ENCODE measurements at places on chromosomes 16 and 17. TPM values are rescaled to one million over a fixed set of nuclear protein-coding genes. Genes with fewer than 3 reads are reported as not detected.

The ARSG gene
- total RNA-seq = 1.3 TPM

The CORO6 gene
- 1.3 TPM for total RNA-seq

The TMEM238L gene
- not detected for total RNA-seq

The ADAD2 gene
- total RNA-seq = 0.13 TPM

The RNF151 gene
- total RNA-seq = not detected

The TNFRSF17 gene
- not detected for total RNA-seq

The PDPK1 gene
- 18.9 TPM for total RNA-seq

The FTSJ3 gene
- total RNA-seq = 77.4 TPM

The PAM16 gene
- 41.7 TPM for total RNA-seq

The SMTNL2 gene
- 16.9 TPM for total RNA-seq

The SKAP1 gene
- 0.33 TPM for total RNA-seq

The TP53TG3F gene
- total RNA-seq = not detected

The RHBDL3 gene
- total RNA-seq = under 0.01 TPM

Data from mesangial cell (primary cell).